ENCODE measurements at places on chromosomes 11 and 22. TPM values are rescaled to one million over a fixed set of nuclear protein-coding genes. Genes with fewer than 3 reads are reported as not detected.

OR51I2 gene
- not detected for polyA plus RNA-seq

OR52A1 gene
- polyA plus RNA-seq, result not detected

CFAP68 gene
- 19.3 TPM for polyA plus RNA-seq

CBLIF gene
- not detected for polyA plus RNA-seq

NXPE1 gene
- not detected for polyA plus RNA-seq

SLC1A2 gene
- polyA plus RNA-seq, result 19.5 TPM

GRCh38 chr11:119672597-119672996 is 56.4 kb downstream of the NECTIN1 start:
- no peak for DNase-seq

GRCh38 chr11:104898685-104899013 is 389 bp upstream of the CASP12 start:
- DNase-seq, result no peak

DNA sequence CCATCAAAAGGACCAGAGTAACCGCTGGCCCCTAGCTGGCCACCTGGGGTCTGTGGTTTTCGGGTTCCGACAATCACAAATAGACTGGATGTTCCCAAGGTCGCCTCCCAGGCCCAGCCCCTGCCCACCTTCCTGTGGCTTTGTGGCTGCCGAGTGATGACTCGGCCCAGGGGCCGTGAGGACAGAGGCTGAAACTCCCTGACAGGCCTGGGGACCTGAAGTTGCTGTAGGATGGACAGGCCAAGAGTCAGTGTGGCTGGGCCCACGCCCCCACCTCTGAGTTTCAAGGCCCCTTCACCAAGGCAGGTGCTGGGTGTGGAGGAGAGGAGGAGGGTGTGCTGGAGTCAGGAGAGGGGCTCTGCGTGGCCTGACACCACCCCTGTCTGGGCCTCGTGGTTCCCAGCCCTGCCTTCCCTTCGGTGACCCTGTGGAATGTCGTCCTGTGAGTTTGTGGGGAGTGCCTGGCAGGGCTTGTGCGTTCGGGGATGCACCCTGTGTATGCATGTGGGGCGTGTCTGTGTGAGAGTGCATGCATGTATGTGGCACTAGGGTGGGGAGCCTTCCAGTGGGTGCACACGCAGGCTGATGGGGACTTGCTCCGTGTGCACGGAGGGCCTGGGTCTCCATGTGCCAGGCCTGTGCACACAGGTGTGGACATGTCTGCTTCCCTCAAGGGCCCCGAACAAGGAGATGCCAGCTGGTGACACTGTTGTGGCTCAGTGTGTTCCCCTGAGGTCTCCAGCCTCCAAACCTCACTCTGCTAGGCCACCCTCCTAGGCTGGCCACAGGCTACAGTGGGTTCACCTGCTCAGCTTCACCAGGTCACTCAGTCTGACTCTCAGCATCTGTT is 8.4 kb upstream of the MGAT3 start:
- no peak for DNase-seq

DNA sequence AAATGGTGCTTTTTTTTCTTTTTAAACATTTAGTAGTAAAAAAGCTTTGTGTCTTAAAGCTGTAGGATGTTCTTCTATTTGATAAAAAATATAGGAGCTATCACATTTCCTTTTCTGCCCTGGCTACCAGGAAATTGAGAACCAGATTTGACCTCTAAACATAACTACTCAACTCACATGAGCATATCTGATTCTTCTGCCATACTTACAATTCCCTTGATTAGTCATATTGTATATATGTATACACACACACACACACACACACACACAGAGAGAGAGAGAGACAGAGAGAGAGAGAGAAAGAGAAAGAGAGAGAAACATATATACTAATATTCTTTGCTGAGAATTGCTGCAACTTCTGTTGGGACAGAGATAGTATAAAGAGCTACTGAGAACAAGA is 23.0 kb upstream of the GDPD4 start:
- DNase-seq, result no peak

DNA sequence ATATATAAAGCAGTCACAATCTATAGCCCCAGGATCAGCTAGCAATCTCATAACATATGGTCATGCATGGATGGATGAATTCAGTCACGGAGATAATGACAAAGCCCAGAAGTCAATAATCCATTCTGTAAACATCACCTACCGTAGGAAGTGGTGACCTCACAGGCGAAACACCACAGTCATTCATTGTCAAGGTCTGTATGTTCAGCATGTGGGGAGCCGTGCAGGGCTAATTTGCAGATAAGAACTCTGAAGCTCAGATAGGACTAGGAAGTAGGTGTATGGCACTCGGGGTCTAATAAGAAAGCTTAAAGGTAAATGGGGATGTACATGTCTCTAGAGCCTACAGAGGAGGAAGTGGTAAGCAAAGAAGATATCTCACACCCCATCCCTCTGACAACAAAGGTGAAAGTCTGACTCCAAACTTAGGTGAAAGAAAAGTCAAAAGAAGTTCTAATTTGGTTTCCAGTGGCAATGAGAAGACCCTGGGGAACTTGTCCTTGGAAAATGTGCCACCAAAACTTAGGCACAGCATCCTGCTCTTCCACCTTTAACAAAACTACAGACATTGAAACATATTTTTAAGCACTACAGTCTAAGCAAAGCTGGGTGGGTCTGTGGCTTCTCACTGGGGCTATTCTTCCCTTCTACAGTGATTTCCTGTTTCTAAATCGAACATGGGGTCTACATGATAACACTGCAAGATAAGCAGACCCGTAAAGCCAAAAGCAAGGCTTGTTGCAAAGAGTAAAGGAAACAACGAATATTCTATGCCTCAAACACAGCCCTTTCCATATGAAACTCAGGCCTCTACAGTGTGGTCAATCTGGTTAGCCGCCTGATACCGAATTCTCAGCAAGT is 5.2 kb downstream of the CRTAM start:
- DNase-seq, result no peak

DNA sequence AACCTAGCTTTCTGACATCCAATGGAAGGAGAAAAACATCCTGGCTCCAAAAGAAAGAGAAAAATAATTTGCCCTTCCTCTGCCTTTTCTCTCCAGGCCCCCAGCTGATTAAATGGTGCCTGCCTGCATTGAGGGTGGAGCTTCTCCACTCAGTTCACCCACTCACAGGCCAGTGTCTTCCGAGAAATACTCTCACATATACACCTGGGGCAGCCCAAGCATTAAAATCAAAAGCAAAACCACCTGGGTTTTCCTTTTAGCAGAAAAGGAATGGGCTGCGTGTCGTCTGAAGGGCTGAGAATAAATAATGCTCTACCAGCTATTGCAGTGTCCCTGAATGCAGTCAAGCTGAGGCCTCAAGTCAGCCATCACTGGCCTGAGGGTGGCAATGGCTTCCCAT is 1143.8 kb upstream of the TENM4 start:
- DNase-seq, result no peak

DNA sequence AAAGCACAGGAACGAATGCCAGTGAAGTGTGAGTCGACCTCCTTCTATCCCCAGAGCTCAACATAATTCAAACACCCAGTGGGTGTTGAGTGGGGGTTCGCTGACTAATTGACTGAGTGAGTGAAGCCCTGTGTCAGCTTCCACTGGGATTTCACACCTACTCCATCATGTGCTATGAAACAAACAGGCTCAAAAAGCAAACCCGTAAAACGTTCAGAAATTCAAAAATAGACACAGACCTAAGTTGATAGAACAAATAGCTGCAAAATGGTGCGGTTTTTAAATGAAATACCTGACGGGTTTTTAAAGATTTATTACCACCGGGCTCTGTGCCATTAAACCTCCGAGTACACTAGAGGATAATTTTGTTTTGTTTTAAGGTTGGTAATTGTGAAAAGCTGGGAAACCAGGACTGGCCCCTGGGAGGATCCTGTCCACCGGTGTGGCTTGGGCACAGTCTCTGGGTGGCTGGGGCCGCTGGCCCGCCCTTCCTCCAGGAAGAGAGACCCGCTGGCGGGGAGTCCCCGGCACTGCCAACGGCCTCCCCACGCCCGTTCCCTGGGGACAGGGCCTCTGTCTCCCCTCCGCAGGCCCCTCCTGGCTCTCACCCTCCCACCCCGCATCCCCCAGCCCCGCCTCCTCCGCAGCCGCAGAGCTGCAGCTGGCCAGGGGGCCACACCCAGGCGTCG is 13.6 kb downstream of the KCNJ5 start:
- DNase-seq, result no peak

- peak; percentile 76 for DNase-seq
Measured at GRCh38 chr22:21657360-21658032, 8.3 kb upstream of the PPIL2 start.

DNA sequence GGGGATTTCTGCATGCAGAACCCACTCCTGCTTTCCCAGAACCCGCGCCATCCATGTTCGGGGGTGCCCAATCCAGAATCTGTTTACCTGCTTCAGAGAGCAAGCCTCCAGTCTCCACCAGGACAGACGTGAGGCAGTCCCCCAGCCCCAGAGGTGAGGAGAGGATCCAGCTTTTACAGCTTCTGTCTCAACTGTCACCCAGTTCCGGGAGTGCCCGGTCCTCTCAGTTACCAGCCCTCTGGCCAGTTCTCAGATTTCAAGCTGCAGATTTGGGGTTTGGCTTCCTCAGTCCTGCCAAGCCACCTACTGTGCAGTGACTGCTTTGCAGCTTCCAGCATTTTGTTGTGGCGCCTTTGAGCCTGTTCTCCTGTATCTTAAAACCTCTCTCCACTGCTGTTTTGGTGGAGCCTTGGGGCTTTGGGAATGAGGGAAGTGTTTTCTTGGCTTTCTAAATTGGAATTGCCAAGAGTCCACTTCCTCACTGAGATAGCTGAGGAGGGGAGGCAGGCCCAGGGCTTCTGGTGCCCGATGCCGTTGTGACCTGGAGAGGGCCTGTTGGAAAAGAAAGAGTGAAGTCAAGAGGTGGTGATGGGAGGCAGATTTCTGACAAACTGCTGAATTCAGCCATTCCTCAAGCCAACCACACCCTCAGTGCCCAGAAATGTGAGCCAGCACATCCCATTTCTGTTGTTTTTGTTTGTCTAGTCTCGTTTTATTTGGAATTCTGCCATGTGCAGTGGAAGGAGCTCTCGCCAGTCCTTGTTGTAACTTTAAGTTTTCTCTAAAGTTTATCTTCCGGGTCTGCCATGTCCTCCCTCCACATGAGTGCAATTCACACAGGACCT is 513.4 kb downstream of the TBC1D22A start:
- no peak for DNase-seq

- no peak for DNase-seq
Measured at GRCh38 chr11:46533396-46534100, 60.3 kb downstream of the AMBRA1 start.

DNA sequence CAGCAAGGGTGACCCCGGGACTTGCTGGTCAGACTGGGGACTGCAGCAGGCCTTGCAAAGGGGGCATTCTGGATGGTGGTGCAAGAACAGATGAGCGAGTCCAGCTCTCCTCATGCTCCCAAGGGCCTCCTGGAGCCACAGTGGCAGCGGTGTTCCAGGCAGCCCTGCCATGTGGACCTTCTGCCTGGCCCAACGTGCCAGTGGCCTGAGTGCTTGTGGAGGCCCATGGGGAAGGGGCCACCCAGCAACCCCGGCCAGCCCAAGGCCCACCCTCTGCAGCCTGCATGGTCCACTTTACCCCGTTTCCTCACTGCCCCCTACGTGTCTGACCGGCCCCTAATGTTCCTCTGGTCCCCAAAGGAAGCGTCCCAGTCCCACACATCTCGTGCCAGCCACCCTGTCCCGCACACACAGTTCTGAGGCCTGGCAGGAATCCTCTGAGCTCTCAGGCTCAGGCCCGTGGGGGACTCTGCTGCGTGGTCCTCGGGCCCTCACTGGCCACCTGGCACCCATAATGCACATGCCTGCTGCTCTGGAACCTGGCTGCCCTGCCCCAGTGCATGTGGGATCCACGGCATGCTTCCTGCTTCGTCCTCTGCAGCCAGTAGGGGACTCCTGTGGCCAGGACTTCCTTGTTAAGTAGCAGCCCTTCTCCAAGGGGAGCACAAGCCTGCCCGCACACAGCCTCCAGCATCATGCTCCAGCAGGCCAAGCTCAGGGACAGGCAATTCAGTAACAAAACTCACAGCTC is 85.5 kb downstream of the DGCR2 start:
- peak; percentile 31 for DNase-seq

GRCh38 chr11:114027391-114027790 is 32.1 kb upstream of the ZBTB16 start:
- DNase-seq, result no peak

Measured in liver (tissue), 10 donors.